ENCODE measurements at places on chromosomes 2 and 18. TPM values are rescaled to one million over a fixed set of nuclear protein-coding genes. Genes with fewer than 3 reads are reported as not detected.

ATP8B1 gene
- total RNA-seq, result 11.2 TPM

DNA sequence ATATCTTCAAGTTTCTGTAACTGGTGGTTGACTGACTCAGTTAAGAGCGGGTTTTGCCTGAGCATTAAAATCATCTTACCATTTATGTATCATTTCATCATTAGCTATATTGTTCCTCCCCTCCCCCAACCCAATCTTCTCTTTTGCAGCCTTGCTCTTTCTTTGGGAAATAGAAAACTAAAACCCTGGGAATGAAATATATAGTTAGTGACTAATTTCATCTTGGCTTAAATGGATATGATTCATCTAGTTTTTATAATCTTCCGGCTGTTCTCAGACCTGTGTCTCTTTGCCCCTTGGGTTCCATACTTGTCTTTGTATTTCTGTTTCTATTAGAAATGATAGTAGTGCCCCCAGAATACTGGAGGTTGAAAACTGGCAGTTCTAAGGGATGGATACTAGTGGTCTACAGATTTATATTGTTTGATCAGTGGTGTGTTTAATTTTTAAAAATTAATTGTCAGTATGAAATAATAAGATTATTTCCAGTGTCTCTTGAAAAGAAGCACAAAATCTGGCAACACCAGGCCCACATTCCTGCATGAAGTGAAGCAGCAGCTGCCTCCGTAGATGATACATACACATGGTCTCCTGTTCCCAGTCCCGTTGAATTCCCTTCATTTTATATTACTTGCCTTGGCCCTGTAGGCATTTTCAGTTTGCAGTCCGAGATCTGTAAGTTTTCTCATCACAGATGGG lies 44.5 kb downstream of the PHLPP1 start:
- DNase-seq, result peak; percentile 42

CAPN14 gene
- total RNA-seq, result 0.16 TPM

- no peak for DNase-seq
Measured at GRCh38 chr2:219416235-219416602, 2.0 kb upstream of the DES start.

DNA sequence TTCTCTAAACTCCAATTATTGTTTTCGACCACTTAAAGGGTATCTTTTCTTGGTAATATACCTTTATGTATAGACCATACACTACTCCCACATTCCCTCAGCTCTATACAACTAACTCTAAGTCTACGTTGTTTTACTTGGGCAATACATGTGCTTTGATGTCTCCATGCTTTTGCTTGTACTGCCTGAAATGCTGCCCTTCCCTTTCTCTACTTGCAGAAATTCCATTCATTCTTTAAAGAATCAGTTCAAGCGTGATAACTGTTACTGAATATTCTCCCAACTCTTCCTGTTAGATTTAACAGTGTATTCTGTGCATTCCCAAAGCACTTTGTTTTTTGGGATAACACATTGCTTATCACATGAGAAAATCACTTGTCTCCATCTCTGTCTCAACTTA lies 157.0 kb upstream of the AQP4 start:
- no peak for DNase-seq

GRCh38 chr2:176130147-176130956 lies 847 bp downstream of the HOXD8 start:
- no peak for DNase-seq

CHRND gene
- not detected for total RNA-seq

GRCh38 chr2:41169744-41170143 lies 717.9 kb upstream of the SLC8A1 start:
- DNase-seq, result no peak

GRCh38 chr2:136118819-136119716 lies 1.1 kb upstream of the CXCR4 start:
- no peak for DNase-seq

TMEM17 gene
- total RNA-seq, result 4.4 TPM

DNA sequence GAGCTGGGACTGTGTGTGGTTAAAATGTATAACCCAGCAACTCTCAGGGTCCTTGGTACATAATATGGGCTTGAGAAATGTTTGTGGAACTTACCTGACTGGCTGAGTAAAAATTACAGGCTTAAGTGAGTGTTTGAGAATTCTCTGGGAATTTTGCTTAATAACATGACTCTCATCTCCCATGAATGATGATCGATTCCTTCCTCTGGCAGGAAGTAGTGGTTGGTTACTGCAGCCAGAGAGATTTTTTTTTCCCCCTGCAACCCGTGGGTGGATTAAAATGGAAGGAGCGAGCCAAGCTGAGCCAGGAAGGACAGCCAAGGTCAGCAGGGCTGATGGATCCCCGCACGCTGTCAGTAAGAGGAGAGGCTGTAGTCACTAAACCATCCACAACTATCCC lies 40.6 kb upstream of the RFX8 start:
- peak; percentile 78 for DNase-seq

GRCh38 chr2:84873350-84873749 lies 7.5 kb downstream of the TRABD2A start:
- DNase-seq, result no peak

DNA sequence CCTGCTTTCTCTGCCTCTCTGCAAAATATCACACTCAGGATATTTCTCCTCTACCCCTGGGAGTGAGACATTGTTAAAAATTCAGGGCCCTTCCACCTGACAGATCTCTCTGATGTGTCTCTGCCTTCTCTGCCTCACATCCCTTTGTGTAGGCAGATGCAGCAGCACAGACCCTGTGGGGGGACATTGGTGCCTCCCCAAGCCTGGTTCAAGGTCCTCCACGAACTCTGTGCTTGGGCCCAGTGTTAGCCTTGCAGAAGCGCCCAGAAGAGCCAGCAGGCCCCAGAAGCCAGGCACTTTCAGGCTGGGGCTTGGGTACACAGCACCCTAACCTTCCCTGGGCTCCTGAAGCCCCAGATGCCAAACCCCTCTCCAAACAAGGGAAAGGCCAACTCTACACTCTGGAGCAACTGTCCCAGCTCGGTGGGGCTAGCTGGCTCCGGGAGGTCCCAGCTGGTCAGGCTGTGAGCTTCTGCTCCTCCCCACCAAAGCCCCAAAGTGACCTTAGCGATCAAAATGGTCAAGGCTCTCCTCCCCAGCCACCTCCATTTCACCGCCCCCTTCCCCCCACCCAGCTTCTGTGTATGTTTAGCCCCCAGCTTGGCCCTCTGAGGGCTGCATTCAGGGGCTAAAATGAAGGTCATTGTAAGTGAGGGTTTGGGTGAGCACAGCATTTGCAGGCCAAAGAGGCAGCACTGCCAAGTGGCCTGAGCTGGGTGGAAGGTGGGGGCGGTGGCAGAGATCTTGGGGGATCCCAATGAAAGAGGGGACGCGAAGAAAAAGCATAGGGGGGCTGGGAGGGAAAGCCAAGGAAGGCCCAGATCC lies 2.6 kb downstream of the HOXD9 start:
- no peak for DNase-seq

TMEM237 gene
- 62.8 TPM for total RNA-seq

GALNT3 gene
- total RNA-seq, result 3.1 TPM

GRCh38 chr2:151649400-151649799 lies 84.9 kb downstream of the NEB start:
- no peak for DNase-seq

GRCh38 chr18:13539050-13539449 lies 187.3 kb downstream of the FAM210A start:
- no peak for DNase-seq

DNA sequence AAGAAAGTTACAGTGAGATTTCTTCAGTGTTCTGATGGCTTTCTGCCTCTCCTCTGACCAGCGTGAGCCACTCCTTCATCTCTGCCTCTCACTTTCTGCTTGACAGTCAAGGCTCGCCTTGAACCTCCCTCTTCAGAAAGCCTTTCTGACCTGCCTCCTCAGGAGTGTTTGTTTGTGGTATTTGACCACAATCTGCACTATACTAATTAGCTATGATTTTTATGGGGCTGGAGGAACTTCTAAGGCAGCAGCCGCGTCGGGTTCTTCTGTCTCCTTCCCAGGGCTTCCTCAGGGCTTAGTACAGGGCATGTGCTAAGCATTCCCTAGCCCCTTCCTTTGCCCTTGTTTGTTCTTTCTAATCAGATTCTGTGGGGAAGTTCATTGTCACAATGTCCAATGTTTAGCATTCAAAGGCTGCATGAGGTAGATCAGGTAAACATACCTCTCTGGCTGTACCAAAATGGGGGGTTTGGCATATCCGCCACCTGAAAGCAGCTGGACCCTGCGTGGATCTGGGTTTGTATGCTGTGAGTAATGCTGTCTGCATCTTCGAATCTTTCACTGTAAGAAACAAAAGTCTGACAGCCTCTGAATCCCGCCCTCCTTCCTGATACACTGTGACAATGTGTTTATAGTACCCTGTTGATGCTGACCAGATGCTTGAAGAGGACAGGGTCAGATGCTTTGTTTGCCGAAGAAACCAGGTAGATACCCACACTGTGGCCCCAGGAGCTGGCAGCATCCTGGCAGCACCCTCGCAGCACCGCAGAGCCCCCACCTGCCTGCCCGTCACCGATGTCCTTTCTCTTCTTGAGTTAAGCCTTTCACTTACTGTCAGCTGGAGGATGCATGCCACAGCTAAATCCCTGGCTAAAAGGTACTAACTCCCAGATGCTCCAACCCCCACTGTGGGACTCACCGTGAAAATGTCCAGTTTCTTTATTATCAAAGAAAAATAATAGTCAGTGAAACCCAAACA lies 260.8 kb upstream of the HDAC4 start:
- no peak for DNase-seq

DNA sequence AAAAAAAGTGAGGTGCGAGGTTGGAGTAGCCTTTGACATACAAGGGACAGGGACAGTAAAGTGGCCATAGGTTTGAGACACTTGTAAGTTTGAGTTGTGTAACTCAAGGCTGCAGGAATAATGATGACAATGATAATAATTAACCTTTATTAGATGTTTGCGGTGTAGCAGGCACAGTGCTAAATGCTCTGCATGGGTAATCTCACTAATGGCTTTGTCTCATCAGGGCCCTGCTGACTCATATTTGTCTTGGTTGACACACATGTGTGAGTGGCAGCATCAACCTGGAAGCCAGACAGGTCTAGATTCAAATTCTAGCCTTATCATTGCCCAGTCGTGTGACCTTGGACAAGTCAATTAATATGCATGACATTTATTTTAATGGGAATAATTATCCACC lies 126.2 kb downstream of the FSHR start:
- DNase-seq, result no peak

PDE11A gene
- total RNA-seq, result not detected

DNA sequence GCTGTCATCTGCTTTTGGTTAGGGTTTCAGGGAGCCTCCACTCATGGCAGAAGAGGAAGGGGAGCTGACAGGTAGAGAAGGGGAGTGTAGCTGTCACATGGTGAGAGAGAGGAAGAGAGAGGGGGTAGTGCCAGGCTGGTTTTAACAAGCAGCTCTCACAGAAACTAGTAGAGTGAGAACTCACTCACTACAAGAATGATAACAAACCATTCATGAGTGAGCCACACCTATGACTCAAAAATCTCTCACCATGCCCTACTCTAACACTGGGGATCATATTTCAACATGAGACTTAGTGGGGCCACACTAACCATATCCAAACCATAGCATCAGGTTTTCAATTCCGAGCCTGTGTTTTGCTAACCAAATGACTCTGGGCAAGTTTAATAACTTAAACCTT lies 274.9 kb upstream of the VWC2L start:
- no peak for DNase-seq

CREB1 gene
- total RNA-seq, result 52.4 TPM

DNA sequence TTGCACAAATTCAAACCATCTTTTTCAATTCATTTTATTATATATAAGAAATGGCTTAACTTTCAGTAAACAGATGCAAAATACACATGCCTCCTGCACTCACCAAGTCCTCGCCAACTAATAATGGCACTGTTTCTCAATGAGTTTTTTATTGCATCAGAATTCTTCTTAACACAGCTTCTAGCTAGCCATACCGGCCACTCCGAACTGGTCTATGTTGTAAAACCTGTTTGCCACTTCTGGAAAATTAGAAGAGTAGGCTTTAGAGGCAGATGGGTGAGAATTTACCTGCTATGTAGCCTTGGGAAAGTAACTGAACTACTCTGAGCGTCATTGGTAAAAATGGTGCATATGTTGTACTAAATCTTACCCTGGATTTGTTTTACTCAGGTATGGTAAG lies 100.6 kb upstream of the LHCGR start:
- no peak for DNase-seq

TFCP2L1 gene
- under 0.01 TPM for total RNA-seq

- DNase-seq, result no peak
Measured at GRCh38 chr2:126463892-126464674, 191.9 kb upstream of the GYPC start.

DNA sequence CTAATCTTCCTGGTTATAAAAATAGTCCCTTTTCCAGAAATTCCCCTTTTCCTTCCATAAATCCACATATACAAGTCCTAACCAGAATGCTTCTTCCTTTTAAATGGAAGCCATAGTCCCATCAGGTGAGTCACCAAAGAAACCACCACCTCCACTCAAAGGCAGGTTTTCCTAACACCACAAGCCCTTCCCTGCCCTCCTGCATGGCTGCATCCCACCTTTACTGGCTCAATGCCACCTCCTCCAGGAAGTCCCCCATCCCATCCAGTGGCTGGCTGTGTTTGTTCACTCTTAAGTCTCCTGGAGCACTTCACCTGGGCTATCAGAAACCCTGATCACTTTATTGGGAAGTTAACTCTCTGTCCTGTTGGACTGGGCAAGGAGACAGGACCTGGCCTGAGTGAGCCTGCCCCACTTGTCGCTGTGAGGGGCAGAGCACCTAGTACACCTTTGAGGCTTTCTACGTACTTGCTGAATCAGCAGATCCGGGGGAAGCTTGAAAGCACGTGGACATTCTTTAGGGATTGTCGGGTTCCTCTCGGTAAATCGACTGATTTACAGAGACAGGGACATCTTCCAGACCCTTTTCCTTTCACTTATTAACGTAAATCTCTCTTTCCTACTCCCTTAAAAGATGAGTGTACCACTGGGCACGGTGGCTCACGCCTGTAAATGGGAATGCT lies 71.0 kb downstream of the NGEF start:
- no peak for DNase-seq

- DNase-seq, result peak; percentile 79
Measured at GRCh38 chr2:143955401-143956065, 564.4 kb downstream of the ZEB2 start.

SERPINB3 gene
- not detected for total RNA-seq

- DNase-seq, result no peak
Measured at GRCh38 chr2:127052057-127052770, 54.7 kb downstream of the BIN1 start.

DNA sequence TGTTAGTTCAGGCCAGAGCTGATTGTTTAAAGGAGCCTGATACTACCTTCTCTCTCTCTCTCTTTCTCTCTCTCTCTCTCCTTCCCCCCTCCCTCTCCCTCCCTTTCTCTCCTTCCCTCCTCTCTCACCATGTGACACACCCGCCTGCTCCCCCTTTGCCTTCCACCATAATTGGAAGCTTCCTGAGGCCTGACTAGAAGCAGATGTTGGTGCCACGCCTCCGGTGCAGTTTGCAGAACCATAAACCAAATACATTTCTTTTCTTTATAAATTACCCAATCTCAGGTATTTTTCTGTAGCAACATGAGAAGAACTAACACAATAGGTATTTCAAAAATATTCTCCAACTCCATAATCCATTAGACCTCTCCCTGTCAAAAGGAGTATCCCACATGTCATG lies 62.4 kb downstream of the ANKRD62 start:
- DNase-seq, result no peak

PLB1 gene
- total RNA-seq, result 2.7 TPM

Measured in fibroblast of the aortic adventitia (primary cell).